CD4-positive, alpha-beta T cell treated with Interleukin-4 for 1 hour (primary cell): ENCODE measurements at places on chromosomes 3 and 15.

GRCh38 chr3:32886296-32886695 lies 65.1 kb upstream of the CCR4 start:
- no peak for DNase-seq

DNA sequence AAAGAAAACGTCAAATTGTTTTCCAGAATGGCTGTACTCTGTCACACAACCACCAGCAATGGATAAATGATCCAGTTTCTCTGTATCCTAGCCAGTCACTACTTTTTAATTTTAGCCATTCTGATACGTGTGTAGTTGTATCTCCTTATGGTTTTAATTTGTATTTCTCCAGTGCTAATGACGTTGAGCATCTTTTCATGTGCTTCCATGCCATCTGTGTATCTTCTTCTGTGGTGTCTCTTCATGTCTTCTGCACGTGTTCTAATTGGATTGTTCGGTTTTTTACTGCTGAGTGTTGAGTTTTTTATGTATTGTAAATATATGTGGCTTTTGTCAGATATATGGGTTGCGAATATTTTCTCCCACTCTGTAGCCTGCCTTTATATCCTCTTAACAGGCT lies 81.9 kb downstream of the SUMF1 start:
- no peak for DNase-seq

GRCh38 chr3:23940775-23941174 lies 4.3 kb upstream of the NR1D2 start:
- DNase-seq: no peak

DNA sequence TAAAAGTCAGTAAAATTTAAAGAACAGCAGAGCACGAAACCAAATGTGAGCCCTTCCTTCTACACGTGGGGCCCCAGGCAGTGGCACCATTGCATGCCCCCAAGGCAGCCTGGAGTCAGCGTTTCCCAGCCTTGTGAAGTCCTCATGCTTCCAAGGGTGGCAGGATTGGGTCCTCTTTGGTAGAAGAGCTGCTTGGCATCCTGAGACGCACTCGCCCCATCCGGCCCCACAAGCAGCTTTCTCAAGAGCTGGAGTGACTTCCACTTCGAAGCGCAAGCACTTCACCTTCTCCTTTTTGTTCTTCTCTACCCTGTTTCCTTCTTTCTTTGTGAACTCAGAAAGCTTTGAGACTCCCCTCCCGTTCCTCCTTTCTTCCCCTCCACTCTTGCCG lies 34.7 kb downstream of the ZNF710 start:
- DNase-seq: no peak

- DNase-seq: no peak
Measured at GRCh38 chr3:133461291-133461690, 61.4 kb downstream of the BFSP2 start.

DNA sequence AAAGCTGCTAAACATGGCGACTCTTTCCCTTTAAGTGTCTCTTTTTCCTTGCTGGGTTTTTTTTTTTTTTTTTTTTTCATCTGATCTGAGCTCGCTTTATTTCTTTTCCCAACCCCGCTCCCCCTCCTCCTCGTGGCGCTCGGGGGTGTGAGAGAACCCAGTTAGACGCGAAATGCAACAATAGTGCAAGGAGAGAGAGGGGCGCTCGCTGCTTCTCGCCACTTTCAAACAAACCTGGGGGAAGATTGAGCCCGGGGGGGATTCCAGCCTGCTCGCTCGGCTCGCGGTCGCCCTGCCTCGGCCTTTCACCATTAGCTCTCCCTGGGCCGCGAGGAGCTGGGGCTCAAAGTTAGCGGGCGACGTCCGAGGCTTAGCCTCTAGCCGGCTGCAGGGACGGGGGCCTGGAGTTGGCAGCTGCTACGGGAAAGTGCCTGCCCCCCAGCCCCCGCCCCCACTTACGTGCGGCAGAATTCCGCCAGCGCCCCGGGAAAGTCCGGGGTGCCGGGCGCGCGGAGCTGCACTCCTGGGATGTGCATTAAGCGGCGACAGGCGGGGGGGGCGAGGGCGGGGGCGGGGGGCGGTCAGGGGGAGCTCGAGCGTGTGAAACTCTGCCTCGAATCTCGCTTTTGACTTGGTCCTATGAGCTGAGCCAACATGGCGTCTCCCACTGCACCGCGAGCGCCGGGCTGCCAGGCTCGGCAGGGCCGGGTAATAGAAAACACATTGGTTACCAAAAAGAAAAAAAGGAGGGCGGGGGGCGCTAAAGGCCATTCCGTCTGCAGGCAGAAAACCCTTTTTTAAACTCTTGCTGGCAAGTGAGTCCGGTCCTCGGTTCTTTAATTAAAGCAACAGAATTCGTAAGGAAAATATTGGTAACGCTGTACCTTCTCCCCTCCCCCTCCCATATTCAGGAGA lies 10.4 kb downstream of the NR2F2 start:
- DNase-seq: no peak

DNA sequence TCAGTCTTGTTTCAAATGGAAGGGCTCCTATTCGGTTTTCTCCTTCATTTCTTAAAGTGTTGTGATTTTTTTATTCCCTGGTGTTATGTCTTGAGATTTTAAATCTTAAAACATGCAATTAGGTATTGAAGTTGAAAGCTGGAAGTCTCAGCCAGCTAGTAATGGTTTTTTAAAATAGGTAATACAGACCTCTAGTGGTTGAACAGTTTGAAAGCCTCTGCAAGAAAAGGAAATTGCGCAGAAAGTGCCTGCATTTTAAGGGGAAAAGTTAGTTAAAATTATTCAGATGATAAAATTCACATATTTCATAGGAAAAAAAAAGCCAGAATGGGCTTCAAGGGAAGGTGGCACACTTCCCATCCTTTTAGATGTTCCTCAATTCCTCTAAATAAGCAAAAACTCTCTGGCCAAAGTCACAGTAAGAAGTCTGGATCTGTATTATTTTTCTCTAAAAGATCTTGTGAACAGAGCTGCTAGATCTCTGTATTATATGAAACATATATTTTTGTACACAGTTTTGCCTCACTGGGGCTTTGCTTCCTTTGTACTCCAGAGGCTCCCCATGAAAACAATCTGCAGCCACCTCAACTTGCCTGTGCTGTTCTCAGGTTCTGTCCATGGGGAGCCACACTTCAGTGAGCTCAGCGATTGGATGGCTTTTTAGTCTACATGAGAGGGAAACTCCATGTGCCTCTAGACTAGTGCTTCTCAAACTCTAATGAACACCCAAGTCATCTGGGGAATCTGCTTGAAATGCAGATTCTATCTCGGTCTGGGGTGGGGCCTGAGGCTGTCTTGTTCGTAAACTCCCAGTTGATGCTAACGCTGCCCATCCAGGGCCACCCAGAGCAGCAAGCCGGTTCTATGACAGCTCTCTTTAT lies 21.5 kb downstream of the AGTR1 start:
- DNase-seq: no peak

GRCh38 chr3:131033480-131034080 lies 6.9 kb downstream of the NEK11 start:
- DNase-seq: peak; percentile 75

GRCh38 chr15:88538972-88539371 lies 7.5 kb downstream of the DET1 start:
- no peak for DNase-seq

DNA sequence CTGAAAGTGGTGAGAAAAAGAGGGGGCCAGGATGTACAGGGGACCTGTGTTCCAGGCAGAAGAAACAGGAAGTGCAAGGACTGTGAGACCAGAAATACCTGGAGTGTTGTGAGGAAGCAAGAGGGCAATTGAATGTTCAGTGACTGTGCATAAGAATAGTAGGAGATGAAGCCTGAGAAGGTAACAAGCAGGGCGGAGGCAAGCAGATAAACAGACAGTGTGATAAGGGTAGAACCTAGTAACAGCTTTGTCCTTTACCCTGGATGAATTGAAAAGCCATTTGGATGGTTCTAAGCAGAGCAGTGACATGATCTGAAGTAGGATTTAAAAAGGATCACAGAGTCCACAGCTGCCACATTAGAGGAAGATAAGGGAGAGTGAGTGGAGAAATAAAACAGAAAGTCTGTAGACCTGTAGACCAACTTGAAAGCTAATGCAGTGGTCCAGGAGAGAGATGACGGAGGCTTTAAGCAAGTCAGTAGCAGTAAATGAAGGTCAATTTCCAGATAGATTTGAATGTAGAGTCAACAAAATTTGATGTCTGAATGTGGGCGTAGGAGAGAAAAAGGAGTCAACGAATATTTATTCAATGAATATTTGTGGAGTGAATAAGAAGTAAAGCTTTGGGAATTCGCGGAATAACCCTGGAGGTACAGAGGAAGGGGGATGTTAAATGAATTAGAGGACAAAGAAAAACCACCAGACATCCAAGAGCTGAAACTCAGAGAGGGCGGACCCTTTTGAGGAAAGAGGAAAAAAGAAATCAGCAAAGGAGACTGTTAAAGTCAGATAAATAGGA lies 4.2 kb upstream of the PLOD2 start:
- no peak for DNase-seq

- no peak for DNase-seq
Measured at GRCh38 chr3:184965639-184966430, 153.9 kb downstream of the VPS8 start.

- no peak for DNase-seq
Measured at GRCh38 chr15:63573533-63573932, 23.7 kb upstream of the FBXL22 start.

GRCh38 chr15:62455441-62455921 lies 290.4 kb upstream of the C2CD4B start:
- DNase-seq: no peak

DNA sequence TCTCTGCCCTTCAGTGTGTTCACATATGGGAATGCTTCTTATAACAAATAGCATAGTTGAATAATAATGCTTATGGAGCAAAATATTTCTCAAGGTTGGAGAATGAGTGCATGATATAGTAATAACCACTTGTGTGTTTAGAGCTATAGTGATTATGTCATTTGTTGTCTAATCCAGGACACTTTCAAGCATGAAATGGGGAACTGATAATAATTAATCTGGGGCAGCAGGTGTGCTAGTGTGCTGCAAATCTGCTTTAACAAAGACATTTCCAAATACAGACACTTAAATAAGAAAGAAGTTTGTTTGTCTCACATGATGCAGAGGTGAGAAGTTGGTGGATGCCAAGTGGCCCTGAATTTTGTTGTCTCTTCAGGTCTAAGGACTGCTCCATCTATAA lies 579.3 kb upstream of the GRM7 start:
- DNase-seq: no peak

DNA sequence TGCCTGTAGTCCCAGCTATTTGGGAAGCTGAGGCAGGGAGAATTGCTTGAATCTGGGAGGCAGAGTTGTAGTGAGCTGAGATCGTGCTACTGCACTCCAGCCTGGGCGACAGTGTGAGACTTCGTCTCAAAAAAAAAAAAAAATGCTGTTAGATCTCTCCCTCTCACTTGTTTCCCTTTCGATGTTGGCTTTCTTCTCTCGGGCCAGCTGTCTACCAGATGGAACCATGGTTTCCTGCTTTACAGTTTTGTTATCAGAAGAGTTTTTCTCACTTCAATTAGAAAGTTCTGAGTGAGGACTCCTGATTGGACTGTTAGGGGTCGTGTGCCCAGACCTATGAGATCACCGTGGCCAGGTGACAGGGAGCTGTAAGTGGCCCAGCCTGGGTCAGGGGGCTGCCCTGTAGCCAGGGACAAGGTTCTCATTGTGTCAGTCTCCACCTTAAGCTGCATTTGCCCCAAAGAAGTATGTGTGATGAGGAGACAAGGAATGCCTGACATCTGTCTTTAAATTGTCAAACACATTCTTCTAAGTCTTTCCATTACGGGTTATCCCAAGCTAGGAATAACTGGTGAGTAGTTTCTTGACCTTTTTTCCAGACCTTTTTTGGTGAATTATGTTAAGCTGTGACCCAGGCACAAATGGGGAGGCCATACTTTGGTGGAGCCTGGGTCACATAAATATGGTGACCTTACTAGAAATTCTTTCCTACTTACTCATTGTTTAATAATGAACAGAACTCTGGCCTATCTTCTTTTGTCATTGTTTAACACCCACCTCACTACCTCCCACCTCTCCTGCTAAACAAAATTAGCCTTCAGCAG lies 25.2 kb downstream of the SNAPC5 start:
- DNase-seq: peak; percentile 76

GRCh38 chr3:60983906-60984305 lies 267.3 kb downstream of the FHIT start:
- no peak for DNase-seq

DNA sequence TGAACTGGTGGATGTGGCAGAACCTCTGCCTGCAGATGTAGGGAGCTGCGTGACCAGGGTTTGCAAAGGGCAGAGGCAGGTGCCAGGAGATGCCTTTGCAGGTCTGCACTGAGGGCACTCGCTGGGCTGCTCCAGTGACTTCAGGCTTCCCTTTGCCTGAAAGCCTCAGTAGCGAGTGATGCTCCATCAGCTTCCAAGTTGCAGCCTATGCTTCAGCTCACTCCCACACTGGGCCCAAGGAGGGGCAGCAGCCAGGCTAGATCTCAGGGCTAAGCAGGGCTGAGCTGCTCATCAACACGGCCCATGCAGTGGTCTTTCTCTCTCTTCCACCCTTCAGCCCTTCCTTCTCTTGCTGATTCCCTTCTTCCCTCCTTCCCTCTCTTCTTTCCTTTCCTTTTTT lies 78.3 kb upstream of the RGMA start:
- no peak for DNase-seq

GRCh38 chr3:150308037-150308319 lies 100.1 kb upstream of the TSC22D2 start:
- no peak for DNase-seq

DNA sequence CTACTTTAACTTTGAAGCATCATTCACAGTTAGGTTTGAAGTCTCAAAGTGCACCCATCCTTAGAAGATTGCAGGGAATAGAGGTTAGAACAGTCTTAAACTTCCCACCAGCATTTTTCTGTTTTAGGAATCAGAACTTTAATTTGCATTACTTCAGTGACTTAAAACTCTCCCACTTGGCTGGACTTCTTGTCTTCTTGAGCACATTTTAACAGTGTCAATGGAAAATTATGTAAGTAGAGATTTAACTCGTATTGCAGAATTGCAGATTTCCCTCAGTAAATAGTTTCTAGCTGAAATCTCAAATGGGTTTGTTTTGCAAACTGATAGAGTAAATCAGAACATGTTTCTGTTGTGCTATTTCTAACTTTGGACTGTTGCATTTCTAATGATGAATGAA lies 369.6 kb downstream of the OTOL1 start:
- DNase-seq: no peak

DNA sequence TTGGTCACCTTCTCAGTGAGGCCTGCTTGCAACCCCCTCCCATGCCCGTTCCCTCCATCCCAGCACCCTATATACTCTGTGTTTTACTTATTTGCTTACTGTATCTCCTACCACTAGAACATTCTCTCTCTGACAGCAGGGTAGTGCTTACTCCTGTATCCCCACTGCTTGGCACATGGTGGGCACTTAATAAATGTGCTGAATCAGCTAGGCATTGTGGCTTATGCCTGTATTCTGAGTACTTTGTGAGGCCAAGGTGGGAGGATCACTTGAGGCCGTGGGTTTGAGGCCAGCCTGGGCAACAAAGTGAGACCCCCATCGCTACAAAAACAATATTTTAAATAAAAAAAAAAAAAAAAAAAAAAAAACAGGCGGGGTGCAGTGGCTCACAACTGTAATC lies 7.6 kb upstream of the SHISA5 start:
- no peak for DNase-seq

- DNase-seq: no peak
Measured at GRCh38 chr15:32646291-32646690, 4.8 kb downstream of the SCG5 start.
